Stimulated activated naive CD4-positive, alpha-beta T cell treated with Interleukin-2 at 50 U/mL for 16 hours (primary cell): ENCODE measurements at places on chromosomes 13 and 19.
A peak's percentile ranks its signal among the peaks of the same experiment; 100 is the strongest.

- no peak for DNase-seq
Measured at GRCh38 chr13:87821512-87821911, 150.3 kb downstream of the SLITRK5 start.

DNA sequence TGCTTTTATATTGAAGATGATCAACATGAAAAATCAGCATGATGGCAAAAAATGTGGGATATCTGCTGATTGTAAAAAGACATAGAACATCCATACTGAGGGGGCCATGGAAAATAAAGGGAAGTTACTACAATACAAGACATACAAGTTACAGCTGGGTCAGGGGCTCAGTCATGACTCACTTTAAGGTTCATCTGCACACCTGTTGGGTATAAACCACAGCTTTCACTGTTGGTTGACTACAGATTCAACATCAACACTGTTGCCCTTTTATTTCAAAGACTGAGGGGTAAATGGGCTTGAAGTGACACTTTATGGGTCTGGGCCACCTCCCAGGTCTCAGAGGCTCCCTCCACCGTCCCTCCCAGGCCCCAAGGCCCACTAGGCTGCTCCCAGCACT lies 98.1 kb upstream of the IRS2 start:
- DNase-seq: no peak

DNA sequence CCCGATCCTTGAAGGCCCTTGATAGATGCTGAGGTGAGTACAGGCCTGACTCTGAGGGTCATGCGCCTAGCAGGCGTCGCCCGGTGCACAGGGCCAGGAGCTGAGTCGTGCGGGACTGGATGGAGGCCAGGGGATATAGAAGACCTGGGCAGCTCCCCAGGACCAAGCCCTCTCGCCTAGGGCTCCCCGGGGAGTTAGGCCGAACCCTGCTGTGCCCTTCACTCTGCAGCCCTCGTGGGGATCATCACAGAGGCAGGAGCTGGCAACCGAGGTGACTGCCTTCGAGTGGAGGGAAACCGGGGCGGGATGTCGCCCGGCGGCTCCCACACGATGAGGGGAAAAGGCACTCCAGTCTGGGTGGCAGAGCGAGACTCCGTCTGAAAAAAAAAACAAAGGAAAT lies 11.7 kb downstream of the CSNK1G2 start:
- no peak for DNase-seq

GRCh38 chr19:41616792-41617621 lies 9.9 kb downstream of the CEACAM4 start:
- DNase-seq: no peak

GRCh38 chr13:45833663-45834375 lies 17.7 kb downstream of the SIAH3 start:
- DNase-seq: no peak

DNA sequence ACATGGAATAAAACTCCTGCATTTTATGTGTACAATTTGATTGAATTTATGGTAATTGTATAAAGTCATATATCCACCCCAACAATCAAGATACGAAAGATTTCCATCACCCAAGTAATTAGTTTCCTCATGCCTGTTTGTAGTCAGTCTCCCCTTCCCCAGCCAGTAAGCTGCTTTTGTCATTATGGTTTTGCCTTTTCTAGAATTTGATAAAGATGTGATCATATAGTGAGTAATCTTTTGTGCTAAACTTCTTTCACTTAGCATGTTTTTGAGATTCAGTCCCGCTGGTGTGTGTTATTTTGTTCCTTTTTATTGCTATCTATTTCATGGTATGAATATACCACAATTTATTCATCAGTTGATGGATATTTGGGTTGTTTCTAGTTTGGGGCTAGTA lies 16.0 kb downstream of the ITM2B start:
- DNase-seq: no peak

DNA sequence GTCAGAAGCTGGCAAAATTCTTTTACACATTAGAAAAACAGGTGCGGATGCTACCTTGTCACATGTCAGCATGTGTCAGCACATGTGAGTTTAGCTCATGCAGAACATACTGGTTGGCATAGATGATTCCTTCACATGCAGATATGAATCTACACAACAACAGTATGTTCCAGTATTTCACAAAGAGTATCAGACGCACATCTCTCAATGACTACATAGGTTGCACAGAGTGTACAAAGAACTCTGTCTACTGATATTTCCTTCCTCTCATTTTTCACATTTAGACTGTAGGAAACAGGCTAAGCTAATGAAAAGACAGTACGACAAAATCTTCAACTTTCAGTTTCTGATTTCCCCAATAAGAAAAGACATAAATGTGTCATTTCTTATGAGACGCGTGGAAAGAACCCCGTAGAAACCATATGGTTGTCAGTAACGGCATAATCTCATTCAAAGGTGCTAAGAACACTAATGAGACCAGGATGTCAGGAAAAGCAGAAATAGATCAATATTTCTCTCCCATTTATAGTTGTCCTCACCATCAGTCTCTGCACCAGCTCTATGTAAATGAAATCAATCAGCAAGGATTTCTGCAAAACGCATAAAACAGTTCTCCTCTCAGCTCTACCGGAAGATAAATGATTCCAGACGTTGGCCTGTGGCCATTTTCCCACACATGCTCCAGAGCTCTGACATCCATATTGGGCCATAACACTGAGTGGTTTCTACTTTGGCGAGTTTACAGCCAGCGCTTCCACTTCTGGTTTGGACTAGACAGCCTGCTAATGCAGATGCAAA lies 81.2 kb downstream of the STARD13 start:
- no peak for DNase-seq

GRCh38 chr19:11519138-11519537 lies 9.8 kb downstream of the ECSIT start:
- no peak for DNase-seq

- no peak for DNase-seq
Measured at GRCh38 chr13:23988546-23989122, 91.3 kb upstream of the C1QTNF9B start.

DNA sequence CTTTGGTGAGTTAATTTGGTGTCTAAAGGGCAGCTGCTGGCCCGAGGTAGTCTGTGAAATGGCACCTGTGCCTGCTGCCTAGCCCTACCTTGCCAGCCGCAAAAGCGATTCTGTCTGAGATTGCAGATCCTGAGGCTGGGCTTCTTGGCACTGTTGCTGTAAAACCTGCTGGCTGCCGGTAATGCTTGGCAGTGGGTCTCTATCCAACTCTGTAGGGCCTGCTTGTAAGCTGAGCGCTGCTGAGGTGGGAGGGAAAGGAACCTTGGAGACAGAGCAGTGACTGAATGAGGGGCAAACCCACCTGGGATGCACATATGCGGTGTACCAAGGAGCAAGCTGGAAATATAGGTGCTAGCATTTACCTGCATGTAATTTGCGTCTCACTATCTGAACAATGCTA lies 11.7 kb downstream of the LCP1 start:
- no peak for DNase-seq

DNA sequence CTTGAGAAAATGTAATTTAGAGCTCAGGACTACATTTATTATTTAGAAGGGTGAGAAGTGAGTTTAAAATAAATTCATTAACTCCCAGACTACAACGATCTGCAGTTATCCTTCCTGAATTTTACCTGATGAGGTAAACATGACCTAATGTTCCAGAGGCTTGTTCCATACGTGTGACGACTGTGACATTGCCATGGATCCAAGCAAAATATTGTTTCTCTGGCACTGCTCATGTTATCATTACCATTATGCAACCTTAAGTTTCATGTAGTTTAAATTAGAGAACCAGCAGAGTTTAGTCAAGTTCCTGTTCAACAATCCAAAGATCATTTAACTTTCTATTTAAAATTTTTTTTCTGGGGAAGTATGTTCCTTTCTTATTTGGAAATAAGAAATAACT lies 279.6 kb downstream of the KLF5 start:
- DNase-seq: no peak

- no peak for DNase-seq
Measured at GRCh38 chr19:2488942-2489731, 13.2 kb downstream of the GADD45B start.

DNA sequence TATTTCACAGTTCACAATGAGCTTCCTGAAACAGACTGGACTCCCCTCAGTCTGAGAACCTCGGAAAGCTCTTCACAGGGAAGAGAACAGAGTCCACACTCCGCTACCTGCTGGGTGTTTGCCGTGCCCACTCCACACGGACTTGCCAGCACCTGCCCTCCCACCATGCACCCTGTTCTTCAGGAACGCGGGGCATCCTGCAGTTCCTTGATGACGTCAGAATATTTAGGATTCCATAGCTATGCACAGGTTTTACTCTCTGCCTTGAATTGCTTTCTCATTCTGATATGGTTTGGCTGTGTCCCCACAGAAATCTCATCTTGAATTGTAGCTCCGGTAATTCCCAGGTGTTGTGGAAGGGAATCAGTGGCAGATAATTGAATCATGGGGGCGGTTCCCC lies 74.4 kb upstream of the FARP1 start:
- no peak for DNase-seq

DNA sequence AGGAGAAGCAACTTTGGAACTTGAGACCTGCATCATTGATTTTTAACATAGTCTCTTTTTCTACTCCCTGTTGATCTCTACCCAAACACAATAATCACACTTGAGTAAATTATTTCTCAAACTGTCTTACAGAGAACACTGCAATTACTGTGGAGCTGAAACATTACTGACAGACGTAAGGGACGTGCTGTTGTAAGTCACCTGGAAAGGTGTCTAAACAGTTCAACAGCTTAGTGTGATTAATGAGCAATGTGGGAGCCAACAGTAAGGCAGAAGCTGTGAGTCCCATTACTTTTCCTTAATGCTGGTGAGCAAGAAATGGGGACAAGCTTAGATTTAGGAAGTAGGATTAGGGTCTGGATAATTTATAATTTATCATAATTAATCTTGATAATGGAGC lies 265.7 kb downstream of the DLEU7 start:
- DNase-seq: no peak

GRCh38 chr13:27619728-27620376 lies 477 bp downstream of the LNX2 start:
- DNase-seq: peak; percentile 59

DNA sequence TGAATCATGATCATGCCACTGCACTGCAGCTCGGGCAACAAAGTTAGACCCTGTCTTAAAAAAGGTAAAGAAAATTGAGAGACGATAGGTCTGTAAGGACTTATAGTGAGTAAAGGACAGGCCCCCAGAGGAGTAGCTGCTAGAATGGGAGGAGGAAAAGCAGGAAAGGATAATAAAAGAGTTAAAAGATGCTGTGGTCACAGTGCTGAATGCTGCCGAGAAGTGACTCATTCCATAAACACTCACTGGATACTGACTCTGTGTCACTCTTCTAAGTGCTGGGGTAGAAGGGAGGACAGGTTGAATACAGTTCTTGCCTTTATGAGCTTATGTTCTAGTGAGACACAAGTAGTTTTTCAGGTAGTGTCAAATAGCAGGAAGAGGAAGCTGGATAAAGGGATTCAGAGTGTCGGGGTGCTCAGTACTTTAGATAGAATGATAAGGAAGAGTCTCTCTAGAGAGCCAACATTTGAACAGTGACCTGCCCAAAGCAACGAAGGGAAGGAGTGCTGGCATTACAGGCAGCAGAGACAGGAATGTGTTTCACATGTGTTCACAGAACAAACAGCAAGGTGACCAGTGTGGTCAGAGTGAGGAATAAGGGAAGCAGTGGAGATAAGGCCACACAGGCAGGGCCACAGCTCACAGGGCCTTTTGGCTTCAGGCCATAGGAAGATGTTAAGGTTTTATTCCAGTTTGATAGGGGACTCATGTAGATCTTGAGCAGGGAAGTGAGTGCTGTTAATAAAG lies 1240.5 kb downstream of the UQCRFS1 start:
- DNase-seq: no peak

GRCh38 chr19:19211499-19212420 lies at the start of gene NCAN:
TSS of gene NCAN (plus strand) at chr19:19211958. CDS start at chr19:19216954, 4,996 bp downstream.
- DNase-seq: no peak

DNA sequence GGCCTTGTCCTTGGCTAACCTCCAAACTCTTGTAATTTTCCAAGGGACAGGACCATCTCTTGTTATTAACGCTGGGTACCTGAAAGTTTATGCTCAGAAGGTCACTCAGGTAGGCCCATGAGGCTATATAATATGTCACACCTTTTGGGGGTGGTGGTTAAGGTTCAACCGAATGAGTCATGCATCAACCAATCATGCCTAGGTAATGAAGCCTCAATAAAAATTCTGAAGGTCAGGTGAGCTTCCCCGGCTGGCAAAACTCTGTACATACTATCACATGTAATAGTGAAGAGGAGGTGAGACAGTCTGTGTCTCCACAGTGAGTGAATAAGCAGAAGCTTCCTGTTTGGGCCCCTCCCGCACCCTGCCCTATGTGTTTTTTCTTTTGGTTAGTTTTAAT lies 424.9 kb downstream of the PCDH17 start:
- DNase-seq: no peak

GRCh38 chr13:49652355-49653305 lies 24.3 kb downstream of the ARL11 start:
- no peak for DNase-seq

DNA sequence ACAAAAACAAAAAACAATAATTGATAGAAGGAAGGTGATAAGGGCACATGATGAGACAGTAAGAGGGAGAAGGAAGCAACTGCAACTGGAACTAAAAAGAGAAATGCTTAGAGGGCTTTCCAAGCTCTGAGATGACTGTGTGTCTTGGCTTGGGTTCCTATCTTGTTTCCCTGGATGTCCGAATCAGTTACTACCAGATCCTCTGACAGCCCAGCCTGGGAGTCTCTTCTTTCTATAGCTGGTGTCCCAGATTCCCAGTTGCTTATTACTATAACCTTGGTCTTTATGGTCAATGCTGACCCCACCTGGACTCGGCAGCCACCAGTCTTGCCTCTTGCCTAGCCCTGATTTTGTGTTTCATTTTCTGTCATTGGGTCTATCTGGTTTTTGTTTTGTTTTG lies 116.4 kb downstream of the RFC3 start:
- no peak for DNase-seq

GRCh38 chr19:35313587-35313986 lies 15.4 kb upstream of the CD22 start:
- no peak for DNase-seq

GRCh38 chr19:57615346-57615745 lies 1.3 kb downstream of the ZNF134 start:
- no peak for DNase-seq

GRCh38 chr13:41017159-41017558 lies 2.0 kb downstream of the ELF1 start:
- no peak for DNase-seq

GRCh38 chr19:58356766-58357480 lies 3.6 kb upstream of the A1BG start:
- no peak for DNase-seq

DNA sequence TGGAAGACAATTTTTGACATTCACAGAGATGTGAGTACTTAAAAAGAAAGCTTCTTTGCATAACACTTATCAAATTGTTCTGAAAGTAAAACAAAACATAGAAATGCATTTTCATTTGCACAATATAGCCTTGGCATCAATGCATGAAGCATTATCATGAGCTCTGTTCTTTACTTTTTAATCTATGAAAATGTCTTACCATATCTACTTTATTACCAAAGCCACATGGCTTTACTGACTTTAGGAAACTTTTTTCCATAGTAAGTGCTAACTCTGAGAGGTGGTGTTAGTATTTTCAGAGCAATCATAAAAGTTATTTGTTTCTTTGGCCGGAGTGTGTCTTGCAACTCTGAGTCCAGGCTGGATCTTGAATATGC lies 10.5 kb downstream of the TNFRSF19 start:
- no peak for DNase-seq

- DNase-seq: no peak
Measured at GRCh38 chr19:16018106-16018755, 58.1 kb upstream of the TPM4 start.
